ENCODE measurements at places on chromosomes 13 and 19.

DNA sequence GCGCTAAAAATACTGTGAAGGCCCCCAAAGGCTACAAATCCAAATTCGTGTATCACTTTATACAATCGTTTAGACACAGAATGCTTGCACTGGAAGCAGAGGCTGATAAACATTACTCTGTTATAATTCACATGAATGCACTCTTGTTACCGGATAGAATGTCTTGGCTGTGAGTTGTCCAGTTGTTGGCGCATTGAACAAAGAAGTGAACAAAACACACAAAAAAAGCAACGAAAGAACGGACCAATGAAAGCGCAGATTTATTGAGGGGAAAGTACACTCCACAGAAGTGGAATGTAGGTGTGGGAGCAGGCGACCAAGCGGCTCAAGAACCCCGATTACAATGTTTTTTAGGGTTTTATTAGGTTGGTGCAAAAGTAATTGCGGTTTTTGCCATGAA, 529 bp upstream of the ZNF418 start:
- no peak for DNase-seq

GRCh38 chr13:113544071-113544891, 40.3 kb upstream of the TFDP1 start:
- no peak for DNase-seq

- no peak for DNase-seq
Measured at GRCh38 chr13:77150651-77151050, 123.7 kb upstream of the FBXL3 start.

- peak; percentile 26 for DNase-seq
Measured at GRCh38 chr19:53881482-53882390, at the start of gene PRKCG. TSS of gene PRKCG (plus strand) at chr19:53882197. CDS start at chr19:53882495, 298 bp downstream.

GRCh38 chr19:3785938-3786824, at the start of gene MATK:
TSS of gene MATK (minus strand) at chr19:3786381. CDS start at chr19:3785135, 1,246 bp downstream.
- DNase-seq = peak; percentile 61

DNA sequence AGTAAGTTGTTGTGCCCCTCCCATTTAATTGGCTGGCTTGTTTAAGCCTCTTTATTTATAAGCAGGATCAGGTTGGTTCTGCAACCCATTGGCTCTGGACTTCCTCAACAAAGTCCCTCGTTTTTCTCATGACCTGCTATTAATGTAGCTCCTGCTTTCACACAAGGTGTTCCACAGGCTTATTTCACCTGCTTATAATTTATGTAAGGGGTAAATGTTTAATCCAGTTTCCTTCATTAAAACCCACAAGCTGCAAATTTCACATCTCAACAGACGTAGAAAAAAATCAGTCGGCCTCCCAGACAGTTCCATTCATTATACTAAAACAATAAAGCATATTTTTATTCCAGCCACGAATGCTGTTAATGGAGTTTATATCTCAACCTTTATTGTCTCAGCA, 86.1 kb downstream of the TBC1D4 start:
- DNase-seq = no peak

DNA sequence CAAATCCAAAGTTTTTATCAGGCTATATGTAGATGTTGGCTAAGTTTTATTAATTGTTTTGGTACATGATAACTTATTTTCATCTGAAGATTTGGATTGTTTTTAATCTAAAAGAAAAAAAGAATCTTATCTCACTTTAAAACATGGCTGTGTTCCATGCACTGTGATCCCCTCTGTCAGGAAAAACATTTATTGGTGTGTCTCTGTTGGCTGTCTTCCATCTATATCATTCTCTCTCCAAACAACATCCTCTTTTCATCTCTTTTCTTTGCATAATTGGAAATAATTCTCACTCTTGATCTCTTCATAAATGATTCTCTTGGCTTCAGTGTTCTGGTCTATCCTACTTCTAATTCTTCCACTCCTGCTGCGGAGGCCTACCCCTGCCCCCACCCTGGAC, 4.2 kb downstream of the NALCN start:
- DNase-seq = no peak

DNA sequence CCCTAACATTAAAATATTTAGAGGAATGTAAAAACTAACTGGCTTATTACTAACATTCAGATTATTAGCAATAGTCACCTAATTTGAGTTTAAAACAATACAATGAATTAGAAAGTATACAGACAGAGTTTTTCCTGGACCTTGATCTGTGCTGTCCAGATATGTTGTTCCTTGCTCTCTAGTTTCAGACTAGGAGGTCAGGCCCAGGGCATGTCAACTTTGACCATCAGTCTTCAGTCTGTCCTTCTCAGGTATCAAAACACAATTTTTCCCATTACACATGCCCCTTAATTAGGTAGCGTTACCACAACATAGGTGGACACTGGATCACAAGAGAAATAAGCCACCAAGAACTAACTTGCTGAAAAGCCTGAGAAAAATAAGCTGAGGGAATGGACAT, 197.0 kb downstream of the MAB21L1 start:
- no peak for DNase-seq

DNA sequence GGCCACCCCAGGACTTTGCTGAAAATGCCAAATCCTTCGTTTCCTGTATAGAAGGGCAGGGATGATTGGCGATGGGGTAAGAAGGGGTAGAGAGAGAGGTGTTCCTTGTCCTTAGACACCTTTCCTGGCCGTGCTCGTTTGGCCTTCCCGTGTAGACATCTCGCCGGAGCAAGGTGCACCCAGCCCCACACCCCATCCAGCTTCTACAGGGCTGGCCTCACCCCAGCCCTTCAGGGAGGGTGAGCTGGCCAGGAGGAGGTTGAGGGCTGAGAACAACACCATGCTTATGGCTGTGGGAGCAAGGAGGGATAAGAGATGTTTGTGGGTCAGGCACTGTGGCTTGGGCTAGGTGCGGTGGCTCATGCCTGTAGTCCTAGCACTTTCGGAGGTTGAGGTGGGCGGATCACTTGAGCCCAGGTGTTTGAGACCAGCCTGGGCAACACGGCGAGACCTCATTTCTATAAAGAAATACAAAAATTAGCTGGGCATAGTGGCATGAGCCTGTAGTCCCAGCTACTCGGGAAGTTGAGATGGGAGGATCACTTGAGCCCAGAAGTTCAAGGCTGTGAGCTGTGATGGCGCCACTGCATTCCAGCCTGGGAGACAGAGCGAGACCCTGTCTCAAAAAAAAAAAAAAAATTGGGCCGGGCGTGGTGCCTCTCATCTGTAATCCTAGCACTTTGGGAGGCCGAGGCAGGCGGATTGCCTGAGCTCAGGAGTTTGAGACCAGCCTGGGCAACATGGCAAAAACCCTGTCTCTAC, 15.5 kb downstream of the SMARCA4 start:
- DNase-seq = no peak

DNA sequence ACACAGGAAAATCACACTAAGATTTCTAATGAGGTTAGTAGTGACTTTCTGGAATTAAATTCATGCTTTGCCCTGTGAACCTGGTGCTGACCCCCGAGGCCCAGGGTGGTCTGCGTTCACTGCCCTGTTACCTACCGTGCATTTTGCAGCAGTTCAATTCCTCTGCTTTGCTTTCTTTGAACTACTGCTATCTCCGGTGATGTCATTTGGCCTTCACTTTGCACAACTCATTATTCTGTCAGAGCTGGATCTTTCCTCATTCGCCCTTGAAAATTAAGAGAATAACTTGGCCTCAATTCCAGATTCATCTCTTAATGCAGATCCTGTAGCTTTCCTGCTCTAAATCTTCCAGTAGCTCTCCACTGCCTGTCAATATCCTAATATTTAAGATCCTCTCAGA, 8.8 kb upstream of the LRRC63 start:
- no peak for DNase-seq

DNA sequence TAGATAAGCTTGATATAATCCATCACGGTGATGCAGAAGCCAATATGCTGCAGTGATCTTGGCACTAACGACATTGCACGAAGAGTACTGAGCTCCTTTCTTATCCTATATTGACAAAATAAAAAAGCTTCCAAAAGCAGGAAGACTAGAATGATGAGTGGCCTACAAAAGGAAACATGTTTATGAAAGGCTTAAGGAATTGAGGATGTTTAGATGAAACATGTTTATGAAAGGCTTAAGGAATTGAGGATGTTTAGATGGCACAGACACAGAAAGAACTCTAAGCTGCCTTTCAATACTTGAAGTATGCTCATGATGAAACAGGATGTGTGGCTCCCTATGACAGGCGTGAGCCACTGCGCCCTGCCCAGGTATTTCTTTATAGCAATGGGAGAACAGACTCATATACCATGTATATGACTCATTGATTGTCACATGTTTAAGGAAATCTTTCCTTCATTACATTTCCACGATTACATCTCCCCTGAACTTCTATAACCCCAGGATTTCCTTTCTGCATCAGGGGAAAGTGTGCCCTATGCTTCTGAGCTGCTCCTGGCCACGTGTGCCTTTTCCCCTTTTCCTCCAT, 690.8 kb upstream of the ARGLU1 start:
- no peak for DNase-seq

DNA sequence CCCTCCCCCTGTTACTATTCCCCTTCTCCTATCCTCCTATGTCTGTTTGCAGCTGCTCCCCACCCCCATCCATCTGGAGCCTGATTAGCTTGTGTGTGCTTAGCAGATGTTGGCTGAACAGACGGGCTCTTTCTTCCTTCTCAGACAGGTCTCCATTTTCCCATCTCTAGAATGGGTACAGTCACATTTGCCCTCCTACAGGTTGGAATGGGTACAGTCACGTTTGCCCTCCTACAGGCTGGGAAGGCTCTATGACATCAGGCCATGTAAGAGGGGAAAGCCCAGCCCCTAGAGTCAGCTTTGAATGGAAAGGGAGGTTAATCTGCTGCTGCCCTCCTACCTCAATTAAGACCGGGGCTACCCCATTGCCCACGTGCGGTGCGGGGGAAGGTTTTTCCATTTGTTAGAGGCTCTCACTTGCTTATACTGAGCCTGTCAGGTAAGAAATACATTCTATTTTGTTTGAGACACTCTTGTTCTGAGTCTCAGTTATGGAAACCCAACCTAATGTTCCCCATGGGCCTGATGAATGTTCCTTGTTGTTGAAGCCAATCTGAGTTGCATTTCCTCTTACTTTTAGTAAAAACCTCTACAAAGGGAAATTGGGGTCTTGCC, 2.2 kb upstream of the CLEC17A start:
- peak; percentile 59 for DNase-seq

DNA sequence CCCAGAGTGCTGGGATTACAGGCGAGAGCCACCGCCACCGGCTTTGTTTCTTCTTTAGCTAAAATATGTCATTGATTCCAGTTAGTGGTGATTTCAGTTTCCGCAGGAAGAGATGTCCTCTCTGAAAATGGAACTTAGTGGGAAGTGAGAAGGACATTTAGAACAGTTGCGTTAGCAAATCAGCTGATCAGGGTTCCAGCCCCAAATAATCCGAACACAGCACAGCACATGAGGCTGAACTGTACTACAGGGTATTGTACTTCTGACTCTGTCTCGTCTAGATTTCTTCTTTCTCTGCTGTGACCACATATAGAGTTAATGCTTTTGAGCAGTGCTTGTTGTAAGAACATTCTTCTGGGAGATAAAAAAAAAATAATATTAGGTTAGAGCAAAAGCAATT, 314.4 kb downstream of the MYO16 start:
- DNase-seq = no peak

DNA sequence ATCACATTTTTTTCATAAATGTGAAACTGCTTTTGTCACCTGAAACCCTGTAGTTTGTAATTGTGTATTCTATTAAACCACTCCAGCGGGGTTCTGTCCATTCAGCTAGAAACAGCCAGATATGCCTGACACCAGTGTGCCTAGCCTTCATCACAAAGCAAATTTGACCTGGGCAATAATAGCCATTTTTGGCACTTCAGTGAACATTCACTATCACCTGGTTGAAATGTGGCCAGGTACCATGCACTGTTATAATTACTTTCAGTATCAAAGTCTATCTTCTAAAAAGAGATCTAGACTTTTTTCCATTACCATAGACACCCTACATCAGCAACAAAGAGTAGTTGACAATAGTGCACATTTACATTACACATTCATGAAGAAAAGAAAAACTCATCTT, 64.5 kb downstream of the ZNF257 start:
- no peak for DNase-seq

- no peak for DNase-seq
Measured at GRCh38 chr19:23440791-23441190, 45.5 kb upstream of the ZNF91 start.

GRCh38 chr13:96075953-96076543, 13.9 kb upstream of the HS6ST3 start:
- peak; percentile 32 for DNase-seq

GRCh38 chr13:89380101-89380500, 1708.9 kb downstream of the SLITRK5 start:
- DNase-seq = no peak

DNA sequence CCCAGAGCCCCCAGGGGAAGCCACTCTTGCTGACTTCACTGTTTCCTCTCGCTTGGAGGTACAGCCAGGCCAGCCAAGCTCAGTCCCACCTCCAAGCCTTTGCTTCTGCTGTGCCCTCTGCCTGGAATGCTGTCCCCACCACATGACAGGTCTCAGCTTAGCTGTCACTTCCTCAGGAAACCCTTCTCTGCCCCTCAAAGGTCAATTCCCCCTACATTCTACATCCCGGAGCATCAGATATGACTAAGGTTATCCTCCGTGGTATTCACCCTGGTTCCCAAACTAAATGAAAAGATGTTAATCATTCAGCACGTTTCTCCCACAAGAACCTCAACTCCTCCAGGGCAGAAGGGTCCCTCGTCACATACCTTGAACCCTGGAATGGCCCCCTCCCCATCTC, 53.5 kb downstream of the PTPRS start:
- DNase-seq = no peak

DNA sequence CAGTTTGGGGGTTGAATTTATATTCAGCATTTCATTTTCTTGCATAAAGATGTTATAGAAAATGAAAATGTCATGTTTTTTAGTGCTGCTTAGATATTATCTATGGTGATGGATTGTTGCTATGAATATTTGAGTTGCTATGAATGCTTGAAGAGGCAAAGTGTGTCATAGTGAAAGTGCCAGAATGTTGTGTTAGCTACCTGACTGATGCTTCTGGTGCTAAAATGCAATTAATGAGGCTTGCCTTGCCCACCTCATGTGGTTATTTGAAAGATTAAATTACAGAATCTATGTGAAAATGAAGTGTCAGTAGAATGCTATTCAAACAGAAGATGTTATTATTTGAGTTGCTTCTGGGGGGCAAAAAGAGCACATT, 62.7 kb upstream of the MYCBP2 start:
- no peak for DNase-seq

DNA sequence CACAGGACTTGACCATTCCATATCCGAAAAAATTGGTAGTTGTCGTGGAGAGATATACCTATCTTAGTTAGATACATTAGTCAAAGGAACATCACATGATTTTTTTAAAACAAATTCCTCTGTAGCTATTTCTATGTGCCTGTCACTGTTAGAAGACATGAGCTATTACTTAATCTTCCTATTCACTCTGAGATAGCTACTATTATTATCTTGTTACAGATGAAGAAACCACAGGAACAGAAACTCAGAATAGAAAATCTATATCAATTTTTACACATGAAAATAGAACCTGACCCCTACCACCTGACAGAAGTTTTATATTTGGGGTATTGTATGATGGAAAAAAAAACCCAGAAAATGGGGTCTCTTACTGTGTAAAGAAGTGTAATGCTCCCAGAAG, 68.9 kb upstream of the TDRD3 start:
- no peak for DNase-seq

- peak; percentile 70 for DNase-seq
Measured at GRCh38 chr19:9586764-9587163, 2.5 kb upstream of the ZNF121 start.

GRCh38 chr19:27676877-27677276, 1536.1 kb downstream of the UQCRFS1 start:
- no peak for DNase-seq

GRCh38 chr19:40225440-40226305, 816 bp downstream of the CCNP start:
- no peak for DNase-seq

- no peak for DNase-seq
Measured at GRCh38 chr13:102838273-102838672, 7.6 kb upstream of the ERCC5 start.

GRCh38 chr13:64540976-64541375, 2689.2 kb downstream of the PCDH9 start:
- DNase-seq = no peak
